ENCODE measurements at places on chromosomes 3 and 15.

DNA sequence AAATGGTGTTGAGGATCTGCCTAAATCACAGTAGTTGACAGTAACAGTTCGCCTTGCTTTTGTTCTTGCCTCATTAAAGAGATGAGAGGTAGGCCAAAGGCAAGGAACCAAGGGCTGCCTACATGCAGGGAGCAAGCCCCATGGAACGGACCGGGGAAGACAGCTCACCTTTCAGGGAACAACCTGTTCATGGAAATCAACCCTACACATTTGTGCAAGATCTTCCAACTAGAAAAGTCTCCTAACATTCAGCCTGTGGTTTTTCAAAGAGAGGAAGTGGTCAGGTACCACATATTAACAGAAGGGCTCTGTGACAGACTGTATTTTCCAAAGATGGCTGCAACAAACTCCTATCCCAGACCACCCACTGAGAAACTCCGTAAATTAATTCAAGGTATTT, 1031.8 kb upstream of the NR2F2 start:
- no peak for DNase-seq

DNA sequence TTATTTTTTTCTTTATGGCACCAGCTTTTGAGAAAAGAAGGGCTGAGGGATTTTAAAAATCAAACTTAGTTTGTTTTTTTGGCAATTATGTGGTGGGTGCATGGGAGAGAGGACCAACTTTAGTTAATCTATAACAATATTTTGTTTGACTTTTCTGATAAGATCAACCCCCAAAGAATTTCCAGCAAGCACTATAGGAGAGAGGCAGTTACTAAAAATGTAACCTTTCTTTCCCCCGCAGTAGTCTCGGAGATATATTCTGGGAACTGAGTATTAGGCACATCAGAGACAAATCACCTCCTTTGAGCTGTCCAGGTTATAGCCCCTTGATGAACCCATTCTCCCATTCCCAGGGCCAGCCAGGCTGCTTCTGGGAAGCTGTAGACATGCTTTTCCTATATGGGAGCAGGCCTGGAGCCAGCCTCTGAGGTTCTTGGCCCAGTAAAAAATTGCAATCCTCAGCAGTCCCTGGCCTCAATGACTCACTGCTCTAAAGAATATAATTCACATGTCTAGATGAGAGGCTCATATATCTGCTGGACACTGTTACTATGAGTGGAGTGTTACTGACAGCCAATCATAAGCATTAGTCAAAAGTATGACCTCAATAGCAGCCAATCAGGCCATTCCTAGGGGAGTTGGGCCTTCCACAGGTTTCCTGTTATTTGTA, 138.3 kb upstream of the AGBL1 start:
- DNase-seq: no peak

- DNase-seq: no peak
Observed at GRCh38 chr3:113167825-113168801, 43.2 kb upstream of the BOC start.

DNA sequence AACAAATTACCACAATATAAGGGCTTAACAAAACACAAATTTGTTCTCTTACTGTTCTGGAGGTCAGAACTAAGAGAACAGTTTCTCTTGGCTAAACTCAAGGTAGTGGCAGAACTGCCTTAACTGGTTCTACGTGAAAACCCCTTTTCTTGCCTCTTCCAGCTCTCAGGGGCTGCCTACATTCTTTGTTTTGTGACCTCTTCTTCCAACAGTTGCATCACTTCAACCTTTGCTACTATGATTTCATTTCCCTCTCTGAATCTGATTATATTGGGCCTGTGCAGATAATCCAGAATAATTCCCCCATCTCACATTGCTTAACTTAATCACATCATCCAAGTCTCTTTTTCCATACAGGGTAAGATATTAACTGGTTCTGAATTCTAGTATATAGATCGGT, 624.6 kb downstream of the ZPLD1 start:
- no peak for DNase-seq

DNA sequence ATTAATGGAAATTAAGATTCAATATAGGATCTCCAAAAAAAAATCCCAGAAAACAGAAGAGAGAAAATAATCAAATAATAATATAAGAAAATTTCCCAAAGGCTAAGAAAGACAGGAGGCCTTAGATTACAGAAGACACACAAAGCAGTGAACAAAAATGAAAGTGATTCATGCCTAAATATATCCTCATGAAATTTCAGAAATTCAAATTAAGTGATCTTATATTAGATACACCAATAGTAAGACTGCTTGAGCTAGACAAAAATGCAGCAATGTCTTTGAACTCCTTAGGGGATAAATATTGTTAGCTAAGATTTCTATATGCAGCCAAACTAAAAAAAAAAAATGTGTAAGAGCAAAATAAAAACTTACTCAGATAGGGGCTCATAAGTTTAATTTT, 44.6 kb upstream of the ARPP21 start:
- no peak for DNase-seq

DNA sequence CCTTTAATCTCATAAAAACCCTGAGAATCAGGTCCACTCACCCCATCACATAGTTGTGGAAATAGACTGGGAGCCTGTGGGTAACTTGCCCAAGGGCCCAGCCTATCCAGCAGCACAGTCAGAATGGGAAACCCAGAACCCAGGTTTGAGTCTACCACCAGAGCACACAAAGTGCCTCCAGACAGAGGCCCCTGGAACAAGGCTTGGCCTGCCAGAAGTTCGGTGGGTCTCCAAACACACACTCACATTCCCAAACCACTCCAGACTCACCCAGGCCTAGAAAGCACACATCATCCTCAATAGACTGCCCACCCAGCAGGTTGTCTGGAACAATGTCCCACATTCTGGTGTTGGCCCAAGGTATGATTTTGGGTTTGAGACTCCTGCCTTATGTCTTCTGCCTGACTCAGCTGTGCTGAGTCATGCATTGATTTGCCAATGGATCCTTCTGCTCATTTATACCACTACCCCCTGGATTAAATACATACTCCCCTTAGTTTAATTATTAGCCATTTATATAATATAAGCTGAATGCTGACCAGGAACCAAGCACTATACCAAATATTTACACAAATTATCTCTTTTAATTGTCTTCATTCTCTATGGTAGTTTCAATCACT, 4.5 kb downstream of the SLC12A8 start:
- no peak for DNase-seq

GRCh38 chr3:18122264-18122663, 302.9 kb downstream of the SATB1 start:
- DNase-seq: no peak

GRCh38 chr15:72042054-72042453, 75.9 kb downstream of the MYO9A start:
- DNase-seq: no peak

GRCh38 chr15:63251701-63252100, 25.7 kb upstream of the APH1B start:
- DNase-seq: no peak

DNA sequence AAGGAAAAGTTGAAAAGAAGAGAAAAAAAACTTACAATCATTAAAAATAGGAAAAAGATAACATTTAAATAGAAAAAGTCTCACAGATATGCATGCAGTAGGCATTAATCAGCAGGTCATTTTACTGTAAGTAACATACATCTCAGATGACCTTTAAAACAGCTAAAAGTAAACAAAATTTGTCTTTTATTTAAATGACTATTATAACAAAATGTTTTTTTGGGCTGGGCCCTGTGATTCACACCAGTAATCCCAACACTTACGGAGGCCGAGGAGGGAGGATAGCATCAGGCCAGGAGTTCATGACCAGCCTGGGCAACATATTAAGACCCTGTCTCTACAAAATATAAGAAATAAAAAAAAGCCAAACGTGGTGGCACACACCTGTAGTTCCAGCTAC, 14.7 kb downstream of the IQGAP1 start:
- DNase-seq: no peak

- DNase-seq: no peak
Observed at GRCh38 chr3:134309987-134310700, 59.5 kb upstream of the RYK start.

- no peak for DNase-seq
Observed at GRCh38 chr3:5630406-5630805, 442.9 kb downstream of the EDEM1 start.

- DNase-seq: no peak
Observed at GRCh38 chr15:101641894-101642293, 10.3 kb downstream of the TM2D3 start.

- DNase-seq: no peak
Observed at GRCh38 chr15:22903961-22904534, 65.6 kb downstream of the NIPA2 start.

- DNase-seq: no peak
Observed at GRCh38 chr3:194321693-194322640, 29.2 kb downstream of the CPN2 start.

DNA sequence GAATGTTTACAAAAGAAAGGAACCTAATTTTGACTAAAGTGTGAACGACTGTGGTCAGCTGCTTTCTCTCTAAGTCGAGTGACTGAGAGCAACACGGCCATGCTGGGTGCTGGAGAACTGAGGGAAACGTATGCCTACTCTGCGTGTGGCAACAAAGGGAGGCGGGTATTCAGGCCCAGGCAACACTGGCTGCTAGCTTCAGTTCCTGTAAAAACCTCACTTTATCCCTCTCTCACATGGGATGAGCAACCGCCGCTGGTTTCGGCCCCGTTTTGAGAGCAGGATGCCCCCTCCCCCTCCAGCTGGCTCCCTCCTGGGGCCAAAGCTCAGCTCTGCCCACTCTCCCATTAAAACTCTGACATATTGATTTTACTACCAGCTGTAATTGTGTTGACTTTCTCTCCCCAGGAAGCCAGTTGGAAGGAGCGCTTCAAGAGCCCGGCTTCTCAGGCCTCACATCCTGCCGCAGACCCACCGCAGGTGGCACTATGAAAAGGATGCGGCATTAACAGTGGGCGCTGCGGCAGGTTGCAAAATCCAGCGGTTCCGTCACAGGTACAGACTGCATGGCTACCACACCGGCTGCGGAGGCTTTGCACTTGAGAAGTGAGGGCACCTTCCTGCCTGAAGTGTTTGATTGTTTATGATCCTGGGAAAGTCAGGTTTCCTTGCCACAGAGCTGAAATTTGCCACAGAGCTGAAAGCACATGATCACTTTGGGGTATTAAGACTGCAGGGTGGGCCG, 12.7 kb downstream of the PLXND1 start:
- peak; percentile 46 for DNase-seq

GRCh38 chr3:173140986-173141385, at the start of gene SPATA16:
Gene SPATA16, minus strand, starts transcription at chr3:173141235. Its CDS starts 23,504 bp downstream, at chr3:173117731.
- DNase-seq: no peak

- no peak for DNase-seq
Observed at GRCh38 chr3:185720326-185720725, 104.5 kb downstream of the IGF2BP2 start.

- no peak for DNase-seq
Observed at GRCh38 chr15:91302588-91303439, 202.8 kb downstream of the SV2B start.

DNA sequence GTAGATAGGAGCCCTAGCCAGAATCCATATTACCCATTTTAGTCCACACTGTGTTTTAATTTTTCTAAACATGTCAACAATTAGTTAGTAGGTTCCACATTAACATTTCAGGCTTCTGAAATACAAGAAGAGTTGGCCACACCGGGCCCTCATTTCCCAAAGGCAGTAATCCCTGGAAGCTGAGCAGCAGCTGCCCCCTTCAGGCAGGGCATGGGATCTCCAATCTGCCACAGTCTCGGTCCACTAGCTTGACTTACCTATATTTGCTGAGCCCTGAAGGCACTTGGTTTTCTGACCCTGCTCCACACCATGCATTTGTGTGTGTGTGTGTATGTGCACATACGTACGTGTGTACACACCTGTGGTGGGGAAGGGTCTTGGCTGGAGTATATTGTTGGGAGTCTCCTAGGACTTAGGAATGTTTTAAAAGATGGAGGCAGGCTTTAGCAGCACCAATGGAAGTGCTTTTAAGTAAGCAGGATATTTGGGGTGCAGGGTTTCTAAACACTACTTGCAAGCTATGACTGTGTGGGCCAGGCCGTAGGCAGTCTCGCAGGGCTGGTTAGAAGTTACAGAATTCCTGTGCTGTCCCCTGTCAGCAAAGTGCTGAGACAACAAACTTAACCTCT, 71.2 kb upstream of the SOX14 start:
- DNase-seq: no peak

GRCh38 chr3:13040361-13041074, 32.7 kb downstream of the IQSEC1 start:
- no peak for DNase-seq

DNA sequence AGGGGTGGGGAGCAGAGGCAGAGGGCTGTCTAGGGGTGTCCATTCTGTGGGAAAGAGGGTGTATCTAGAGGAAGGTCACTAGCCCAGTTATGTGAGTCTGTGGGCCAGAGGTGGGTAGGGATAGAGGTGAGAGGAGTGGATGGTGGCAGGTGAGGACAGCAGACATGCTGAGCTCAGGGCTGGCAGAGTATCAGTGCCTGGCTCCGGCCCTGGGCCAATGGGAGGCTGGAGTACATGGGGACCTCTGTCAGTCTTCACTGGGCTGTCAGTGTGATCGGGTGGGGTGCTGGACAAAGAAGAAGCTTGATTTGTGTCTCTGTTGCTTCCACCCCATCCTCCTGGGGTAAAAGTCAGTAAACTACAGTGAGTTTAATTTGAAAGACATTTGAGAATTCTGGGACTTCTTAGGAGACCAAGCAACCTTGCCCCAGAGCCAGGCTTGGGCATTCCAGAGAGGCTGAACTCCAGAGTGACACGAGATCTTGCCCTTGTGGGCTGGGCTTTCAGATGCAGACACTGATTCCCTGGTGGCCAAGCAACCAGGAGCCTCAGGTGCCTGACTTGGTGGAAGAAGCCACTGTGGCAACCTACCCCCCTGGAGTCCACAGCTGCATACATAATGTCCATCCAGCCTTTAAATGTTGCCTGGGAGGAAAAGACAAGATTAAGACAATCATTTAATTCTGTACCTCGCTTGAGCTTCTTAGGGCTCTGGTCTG, 60.7 kb downstream of the EXOG start:
- DNase-seq: no peak

DNA sequence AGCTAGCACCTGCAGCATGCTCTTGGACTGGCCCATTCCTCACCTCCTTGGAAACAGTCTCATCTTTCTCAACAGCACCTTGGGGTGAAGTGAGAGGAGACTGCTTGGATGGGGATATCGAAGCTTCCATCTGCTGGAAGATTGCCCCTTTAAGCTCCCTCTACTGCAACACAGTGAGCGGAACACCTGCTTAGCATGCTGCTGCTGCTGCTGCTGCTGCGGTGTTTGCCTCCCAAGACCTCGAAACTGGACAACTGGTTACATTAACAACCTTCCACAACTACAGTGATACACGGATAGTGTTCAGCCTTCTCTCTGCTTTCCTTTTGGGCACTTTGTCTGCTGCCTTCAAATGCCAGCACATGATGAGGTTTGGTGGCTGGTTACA, 253.9 kb upstream of the LYSMD4 start:
- no peak for DNase-seq

- DNase-seq: no peak
Observed at GRCh38 chr15:58486564-58486963, 54.8 kb downstream of the LIPC start.

All from activated CD8-positive, alpha-beta memory T cell treated with anti-CD3 and anti-CD28 coated beads for 48 hours (primary cell).